Daoy (cell line): ENCODE measurements at places on chromosomes 12 and 14.

DNA sequence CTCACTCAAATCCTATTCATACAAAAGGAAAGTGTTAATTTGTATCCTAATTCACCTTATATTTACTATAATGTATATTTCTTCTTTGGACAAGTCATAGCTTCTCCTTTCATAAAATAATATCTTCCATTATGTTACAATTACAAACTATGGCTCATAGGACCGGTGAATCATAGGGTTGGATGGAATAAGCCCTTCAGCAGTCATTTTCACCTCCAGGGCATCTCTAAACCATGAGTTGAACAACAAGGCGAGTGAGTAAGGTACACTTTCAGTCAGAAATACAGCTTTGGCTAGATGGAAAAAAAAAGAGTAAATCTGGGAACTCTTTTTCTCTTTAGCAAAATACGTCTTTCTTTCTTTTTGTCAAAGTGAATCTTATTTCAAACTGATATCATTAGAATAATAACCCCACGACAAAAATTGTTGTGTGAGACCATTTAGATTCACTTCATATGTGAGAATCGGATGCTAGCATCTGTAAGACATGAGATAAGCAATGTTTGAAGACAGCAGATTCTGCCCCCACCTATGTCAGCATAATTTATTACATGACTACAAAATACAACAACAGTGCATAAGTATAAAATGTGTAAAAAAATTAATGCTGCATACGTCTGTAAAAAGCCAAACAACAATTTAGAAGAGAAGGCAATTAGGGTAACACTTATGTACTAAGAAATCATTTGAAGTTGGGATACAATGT, 184.4 kb upstream of the SLC38A2 start:
- DNase-seq, result peak; percentile 91

- DNase-seq, result peak; percentile 15
Observed at GRCh38 chr12:98295681-98296080, 219.7 kb upstream of the TMPO start.

- no peak for DNase-seq
Observed at GRCh38 chr12:91810077-91810476, 335.6 kb downstream of the BTG1 start.

DNA sequence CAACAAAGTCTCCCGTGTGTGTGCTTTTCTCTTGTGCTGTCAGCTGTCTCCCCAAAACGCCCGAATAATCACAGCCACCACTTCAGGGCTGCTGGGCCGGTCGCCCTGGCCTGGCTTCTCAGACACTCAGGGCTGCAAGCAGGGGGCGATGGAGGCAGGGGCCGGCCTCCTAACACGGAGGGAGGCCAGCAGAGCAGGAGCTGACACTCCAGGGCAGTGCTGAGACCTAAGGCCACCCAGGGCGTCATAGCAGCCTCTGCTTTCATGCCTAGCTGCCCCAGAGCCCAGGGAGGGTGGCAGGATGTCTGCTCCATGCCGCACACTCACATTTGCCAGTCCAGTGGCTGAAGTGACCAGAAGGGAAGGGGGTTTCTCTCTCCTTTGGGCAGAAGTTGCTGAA, 25.6 kb downstream of the STX2 start:
- DNase-seq, result no peak

DNA sequence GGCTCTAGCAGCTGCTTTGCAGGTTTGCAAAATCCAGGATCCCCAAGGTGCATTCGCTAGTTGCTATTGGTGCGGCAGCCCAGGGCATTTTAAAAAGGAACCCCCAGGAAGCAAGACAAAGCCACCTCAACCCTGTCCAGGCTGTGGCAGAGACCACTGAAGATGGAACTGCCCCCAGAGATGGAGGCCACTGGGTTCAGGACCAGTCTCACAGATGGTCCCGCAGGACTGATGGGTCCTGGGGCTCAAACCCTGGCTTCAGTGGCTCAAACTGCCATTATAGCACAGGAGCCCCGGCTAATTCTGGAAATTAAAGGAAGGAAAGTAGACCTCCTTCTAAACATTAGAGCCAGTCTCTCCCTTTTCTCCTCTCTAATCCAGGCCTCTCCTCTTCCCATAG, 79.8 kb upstream of the TSPAN11 start:
- no peak for DNase-seq

GRCh38 chr12:62684570-62685295, 218.1 kb downstream of the MON2 start:
- DNase-seq, result no peak

DNA sequence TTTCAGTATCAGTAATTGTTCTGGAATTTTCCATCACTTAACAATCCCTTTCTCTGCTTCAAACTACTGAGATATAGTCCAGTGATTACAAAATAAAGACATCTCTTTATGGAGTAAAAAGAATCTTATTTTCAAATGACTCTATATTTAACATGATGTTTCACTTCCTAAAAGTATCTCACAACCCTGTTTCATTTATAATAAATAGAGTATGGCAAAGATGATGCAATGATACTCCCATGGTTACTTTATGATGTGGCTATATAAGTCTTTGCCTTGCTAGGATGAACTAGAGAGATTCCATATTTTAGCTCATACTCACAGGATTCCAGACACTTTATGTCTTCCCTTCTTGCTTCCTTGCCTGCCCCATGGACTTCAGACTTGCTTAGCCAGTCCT, 953.5 kb upstream of the MDGA2 start:
- DNase-seq, result no peak

GRCh38 chr12:107200394-107200793, 107.0 kb upstream of the CRY1 start:
- DNase-seq, result peak; percentile 84

DNA sequence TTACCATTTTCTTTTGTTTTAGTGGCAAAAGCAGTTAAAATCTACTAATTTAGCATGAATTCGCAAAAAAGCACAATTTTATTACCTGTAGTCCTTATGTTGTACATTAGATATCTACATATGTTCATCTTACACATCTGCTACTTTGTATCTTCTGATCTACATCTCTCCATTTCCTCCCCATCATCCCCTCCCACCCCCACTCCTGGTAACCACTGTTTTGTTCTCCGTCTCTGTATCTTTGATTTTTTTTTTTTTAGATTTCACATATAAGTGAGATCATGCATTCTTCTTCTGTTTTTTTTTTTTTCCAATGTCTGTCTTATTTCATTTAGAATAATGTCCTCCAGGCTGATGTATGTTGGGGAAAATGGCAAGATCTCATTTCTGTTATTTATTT, 922.7 kb downstream of the VRK1 start:
- no peak for DNase-seq

GRCh38 chr12:122880668-122881067, 15.3 kb downstream of the VPS37B start:
- DNase-seq, result peak; percentile 75

GRCh38 chr12:95151406-95151805, 65.9 kb downstream of the FGD6 start:
- no peak for DNase-seq

GRCh38 chr14:48726080-48726642, 860.0 kb downstream of the RPS29 start:
- DNase-seq, result no peak

- no peak for DNase-seq
Observed at GRCh38 chr14:62409626-62410300, 635.5 kb downstream of the KCNH5 start.

DNA sequence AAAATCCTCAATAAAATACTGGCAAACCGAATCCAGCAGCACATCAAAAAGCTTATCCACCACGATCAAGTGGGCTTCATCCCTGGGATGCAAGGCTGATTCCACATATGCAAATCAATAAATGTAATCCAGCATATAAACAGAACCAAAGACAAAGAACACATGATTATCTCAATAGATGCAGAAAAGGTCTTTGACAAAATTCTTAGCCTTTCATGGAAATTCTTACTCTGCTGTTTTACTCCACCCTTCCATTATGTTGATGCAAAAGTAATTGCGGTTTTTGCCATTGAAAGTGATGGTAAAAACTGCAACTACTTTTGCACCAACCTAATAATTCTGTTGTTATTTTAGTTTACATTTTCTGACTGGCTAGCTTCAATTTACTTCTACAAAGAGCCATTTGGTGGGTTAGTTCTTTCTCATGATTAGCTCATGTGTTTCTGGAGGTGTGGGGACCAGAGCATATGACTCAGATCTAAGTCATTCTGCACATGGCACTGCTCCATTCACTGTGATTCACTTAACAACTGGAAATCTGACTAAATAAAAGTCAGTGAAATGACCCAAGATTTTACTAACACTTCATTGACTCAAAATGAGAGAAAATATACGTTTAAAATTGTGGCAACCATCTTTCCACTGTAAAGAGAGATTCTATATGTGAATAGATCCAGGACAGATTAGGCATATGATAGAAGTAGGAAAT, 99.9 kb downstream of the TMTC3 start:
- peak; percentile 92 for DNase-seq

GRCh38 chr14:22537436-22538310, 51.4 kb downstream of the DAD1 start:
- no peak for DNase-seq

GRCh38 chr12:64757771-64758170, 1.4 kb downstream of the GNS start:
- DNase-seq, result no peak

DNA sequence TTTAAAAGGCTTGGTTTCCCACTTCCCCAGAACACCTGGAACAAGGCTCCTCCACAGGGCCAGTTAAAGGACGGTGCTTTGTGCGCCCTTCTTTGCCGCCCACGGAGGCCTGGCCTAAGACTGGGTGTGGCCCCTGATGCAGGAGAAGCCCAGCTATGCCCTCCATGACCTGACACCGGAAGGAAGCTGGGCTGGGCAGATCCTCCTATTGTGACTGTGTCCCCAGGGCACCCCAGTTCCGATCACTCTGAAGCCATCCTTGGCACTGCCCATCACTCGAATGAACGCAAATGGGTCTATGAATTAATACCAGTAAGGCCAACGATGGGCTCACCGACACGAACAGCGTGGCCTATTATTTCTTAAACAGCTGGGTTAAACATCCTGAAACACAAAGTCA, 42.6 kb downstream of the FBXO21 start:
- DNase-seq, result no peak

- no peak for DNase-seq
Observed at GRCh38 chr12:4282892-4283511, 9.4 kb downstream of the CCND2 start.

DNA sequence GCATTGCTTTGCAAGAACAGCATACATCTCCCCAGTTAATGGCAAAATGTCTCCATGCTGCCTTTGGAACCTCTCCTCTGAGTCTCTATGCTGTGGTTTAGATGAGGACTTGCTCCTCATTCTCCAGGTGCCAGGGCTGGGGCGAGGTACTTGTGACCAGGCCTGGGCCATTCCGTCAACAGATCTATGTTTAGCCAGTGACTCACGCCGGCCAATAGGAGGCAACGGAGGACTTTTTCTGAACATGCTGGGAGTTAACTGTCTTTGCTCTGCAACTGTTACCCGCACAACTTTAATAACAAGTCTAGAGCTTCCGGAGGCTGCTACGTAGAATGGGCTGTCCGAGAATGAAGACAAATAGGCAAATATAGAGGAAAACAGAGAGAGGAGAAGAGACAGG, 214.2 kb downstream of the GLT1D1 start:
- DNase-seq, result peak; percentile 74

DNA sequence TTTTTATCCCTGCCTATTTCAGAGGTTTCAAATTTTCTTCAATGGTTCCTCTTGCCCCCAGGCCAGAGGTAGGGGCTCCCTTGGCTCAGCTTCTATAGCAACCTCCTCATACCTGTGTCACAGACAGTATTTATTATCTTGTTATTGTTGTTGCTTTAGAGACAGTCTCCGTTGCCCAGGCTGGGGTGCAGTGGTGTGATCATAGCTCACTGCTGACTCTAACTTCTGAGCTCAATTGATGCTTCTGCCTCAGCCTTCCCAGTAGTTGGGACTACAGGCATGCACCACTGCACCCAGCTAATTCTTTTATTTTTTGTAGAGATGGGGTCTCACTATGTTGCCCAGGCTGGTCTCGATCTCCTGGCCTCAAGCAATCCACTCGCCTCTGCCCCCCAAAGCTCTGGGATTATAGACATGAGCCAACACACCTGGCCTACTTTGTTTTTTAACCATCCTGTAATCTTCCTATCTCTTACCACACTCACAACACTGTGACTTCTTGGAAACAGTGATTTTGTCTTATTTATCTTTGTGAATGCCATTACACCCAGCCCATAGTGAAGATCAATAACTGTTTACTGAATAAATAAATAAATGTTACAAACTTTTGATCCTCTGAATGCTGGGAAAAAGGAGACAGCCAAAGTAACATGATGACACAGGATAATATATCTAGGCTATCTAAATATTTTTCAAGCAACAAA, 95.9 kb downstream of the PHLDA1 start:
- DNase-seq, result no peak
